ENCODE measurements at places on chromosomes 11 and 22.

- no peak for DNase-seq
Observed at GRCh38 chr22:48743601-48744282, 1083.9 kb downstream of the BRD1 start.

- DNase-seq, result no peak
Observed at GRCh38 chr11:15897211-15897960, 459.0 kb downstream of the SOX6 start.

DNA sequence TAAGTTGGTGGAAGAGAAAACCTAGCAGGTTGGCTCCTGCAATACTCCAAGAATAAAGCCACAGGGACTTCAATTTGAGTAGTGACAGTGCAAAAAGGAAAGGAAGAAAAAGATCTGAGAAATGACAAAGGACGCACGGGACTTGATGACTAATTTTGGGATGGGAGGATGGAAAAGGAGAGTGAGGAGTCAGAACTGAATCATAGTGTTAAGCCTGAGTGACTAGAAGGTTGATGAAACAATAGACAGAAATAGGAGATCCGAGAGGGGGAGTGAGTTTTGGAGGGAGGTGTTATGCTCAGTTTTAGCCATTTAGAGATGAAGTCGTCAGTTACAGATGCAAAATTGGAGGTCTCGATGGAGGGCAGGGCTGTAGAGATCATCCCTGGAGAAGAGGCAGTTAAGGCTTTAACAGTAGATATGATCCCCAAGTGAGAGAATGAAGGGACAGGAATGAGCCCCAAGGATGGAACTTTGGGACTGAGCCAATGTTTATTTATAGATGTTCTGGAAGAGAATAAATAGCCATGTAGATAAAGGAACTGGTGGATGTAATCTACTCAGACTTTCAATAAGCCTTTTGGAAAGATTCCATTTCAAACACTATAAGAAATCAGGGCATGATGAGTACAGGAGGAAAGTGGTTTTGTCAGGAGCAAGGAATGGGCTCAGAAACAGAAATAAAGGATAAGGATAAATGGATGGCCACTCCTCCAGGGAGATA lies 108.9 kb upstream of the NCAM1 start:
- peak; percentile 72 for DNase-seq

DNA sequence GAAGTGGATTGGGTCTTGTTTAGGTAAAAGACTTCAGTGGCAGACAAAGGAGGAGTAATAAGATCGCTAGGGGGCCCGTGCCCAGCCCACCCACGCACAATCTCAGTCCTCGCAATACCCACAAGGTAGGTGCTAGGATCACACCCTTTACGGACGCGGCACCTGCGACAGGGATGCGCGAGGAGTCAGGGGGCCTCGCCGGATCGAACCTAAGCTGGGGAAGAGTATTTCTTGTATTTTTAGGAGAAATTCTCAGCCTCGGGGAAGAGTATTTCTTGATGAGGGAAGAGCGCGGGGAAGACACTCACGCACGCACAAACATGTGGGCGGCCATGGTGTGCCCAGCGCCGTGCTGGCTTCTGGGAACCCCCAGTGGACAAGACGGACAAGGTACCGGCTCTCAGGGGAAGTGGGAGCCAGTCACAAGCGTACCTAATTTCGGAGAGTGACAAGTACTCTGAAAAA lies 745 bp upstream of the FAM118A start:
- no peak for DNase-seq

- no peak for DNase-seq
Observed at GRCh38 chr11:26743622-26744021, 21.8 kb upstream of the SLC5A12 start.

DNA sequence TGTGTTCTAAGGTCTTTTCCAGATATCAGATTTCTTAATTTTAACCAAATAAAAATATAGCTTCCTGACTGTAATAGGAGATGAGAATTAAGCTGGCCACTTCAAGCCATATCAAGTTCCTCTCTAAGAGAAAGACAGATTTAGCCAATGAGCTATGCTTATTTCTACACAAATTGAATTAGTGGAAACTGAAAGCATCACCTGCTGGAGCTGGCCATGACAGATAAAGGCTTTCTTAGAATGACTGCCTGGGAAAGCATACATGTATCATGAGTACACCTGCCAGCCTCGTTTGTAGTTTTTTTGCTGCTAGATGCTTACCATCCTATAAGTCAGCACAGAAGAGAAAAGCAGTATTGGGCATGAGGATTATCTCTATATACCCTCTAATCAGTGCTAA lies 53.5 kb upstream of the DBX1 start:
- no peak for DNase-seq

DNA sequence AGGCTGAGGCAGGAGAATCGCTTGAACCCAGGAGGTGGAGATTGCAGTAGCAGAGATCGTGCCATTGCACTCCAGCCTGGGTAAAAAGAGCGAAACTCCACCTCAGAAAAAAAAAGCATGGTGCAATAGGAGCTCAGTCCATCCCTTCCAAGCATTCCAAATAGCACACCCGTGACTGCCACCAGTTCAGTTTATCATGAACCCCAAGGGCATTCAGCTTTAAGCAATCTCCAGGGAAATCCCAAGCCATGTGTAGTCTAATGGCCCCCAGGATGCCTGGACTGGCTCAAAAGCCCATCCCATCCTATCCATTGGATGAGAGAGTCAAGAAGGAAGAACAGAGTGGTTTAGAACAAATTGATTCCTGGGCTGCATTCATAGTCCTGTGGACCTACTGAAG lies 16.2 kb downstream of the MICAL3 start:
- no peak for DNase-seq

- DNase-seq, result no peak
Observed at GRCh38 chr22:38403812-38404211, 51.2 kb downstream of the KCNJ4 start.

DNA sequence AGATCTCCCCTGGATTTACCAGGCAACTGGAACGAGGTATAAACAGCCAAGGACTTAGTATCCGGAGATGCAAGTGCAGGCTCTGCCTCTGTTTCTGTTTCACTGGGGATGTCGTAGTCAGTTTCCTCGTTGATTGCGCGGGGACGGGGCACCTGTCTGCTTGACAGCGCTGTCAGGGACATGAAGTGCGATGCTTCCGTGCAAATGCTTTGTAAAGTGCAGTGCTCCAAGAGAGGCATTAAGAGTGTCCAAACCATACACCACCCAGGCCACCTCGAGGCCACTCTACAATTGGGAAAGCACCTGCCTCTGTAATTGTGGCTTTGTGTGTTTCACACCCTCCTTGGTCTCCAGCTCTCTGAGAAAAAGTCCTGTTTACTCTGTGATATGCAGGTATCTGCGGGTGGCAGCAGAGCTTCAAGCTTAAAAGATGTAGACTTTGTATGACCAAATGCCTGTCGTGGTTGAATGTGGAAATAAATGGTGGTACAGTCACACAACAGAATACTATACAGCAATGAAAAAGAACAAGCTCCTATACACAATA lies 18.6 kb upstream of the CD5 start:
- no peak for DNase-seq

GRCh38 chr11:78262238-78262637 lies 73.5 kb downstream of the USP35 start:
- DNase-seq, result no peak

- no peak for DNase-seq
Observed at GRCh38 chr11:27291954-27292636, 70.9 kb downstream of the CCDC34 start.

DNA sequence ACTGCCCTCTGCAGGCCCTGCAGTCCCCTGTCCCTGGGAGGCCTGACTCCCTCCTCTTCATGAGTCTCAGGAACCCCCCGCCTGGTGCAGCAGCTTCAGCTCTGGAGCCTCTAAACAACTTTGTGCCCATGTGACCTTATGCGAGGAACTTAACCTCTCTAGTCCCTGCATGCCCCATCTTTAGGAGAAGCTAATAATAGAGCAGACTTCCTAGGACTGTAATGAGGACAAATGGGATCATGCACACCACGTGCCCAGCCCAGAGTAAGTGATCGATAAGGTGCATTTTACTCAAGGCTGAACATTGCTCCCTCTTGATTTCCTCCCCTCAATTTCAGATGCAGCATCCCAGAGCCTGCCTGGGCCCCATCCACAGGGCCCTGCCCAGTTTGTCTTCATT lies 19.0 kb downstream of the KCNJ4 start:
- no peak for DNase-seq

GRCh38 chr22:35631597-35631996 lies 14.5 kb upstream of the MB start:
- peak; percentile 70 for DNase-seq

GRCh38 chr11:66686801-66687750 lies 9.4 kb upstream of the RBM4B start:
- DNase-seq, result no peak

DNA sequence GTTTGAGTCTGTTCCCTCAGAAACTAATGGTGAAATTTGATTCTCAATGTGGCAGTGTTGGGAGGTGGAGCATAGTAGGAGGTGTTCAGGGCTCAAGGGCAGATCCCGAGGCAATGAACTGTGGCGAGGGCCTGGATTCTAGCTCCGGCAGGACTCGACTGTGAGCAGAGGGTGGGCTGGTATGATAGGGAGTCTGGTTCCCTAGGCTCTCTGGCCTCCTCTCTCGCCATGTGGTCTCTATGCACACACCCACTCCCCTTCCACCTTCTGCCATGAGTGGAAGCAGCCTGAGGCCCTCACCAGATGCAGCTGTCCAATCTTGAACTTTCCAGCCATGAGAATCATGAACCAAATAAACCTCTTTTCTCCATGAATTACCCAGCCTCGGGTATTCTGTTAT lies 32.3 kb downstream of the ATP6V1E1 start:
- no peak for DNase-seq

DNA sequence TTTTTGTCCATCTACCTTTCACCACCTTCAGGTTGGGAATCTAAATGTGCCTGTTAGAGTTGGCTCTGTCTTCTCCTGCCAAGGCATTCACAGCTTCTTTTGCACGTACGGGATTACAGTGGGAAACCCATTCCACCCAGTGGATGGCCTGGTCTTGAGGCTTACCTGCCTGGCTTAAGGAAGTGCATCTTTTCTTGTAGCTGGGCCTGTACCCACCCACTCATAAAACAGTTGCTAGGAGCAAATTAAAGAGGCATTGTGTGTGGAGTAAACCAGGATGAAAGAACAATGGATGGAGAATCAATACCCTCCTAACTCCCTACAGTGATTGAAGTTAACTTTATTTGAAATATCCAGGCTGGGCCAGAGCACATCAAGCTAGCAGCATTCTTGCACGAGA lies 71.6 kb downstream of the TEAD1 start:
- no peak for DNase-seq

- no peak for DNase-seq
Observed at GRCh38 chr11:130464291-130464812, 15.9 kb downstream of the ADAMTS15 start.

DNA sequence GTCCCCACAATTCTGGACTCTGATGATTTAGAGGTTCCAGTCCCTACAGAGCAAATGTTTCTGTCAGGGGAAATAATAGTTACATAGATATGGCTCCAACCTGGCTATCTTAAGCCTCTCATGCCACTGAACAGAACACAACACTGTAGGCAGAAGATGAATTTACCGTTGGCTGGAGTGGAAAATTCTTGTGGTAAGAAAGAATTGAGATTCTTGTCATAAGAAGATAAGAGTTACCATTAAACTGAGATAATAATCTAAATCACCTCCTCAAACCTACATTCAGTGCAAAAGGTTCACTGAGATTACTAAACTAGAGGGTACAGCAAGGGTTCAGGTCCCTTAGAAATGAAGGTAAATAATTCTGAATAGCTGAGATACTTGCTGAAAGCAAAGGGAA lies 10.1 kb upstream of the NAALAD2 start:
- DNase-seq, result no peak

DNA sequence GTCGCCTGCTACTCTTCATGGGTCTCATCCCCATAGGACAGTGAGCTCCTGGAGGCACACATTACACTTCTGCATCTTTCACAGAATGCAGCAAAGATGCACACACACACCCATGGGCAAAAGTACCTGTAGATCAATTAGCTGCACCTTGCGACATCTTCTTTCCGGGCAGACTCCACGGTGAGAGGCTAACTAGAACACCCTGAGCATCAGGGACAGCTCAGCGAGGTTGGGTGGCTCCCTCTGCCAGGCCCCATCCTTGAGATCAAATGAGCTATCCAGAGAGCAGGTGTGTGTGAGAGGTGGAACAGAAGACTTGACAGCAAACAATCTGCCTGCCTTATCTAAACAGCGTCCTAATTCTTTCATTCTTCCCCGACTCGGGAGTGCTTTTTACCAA lies 96.1 kb upstream of the BID start:
- DNase-seq, result no peak

DNA sequence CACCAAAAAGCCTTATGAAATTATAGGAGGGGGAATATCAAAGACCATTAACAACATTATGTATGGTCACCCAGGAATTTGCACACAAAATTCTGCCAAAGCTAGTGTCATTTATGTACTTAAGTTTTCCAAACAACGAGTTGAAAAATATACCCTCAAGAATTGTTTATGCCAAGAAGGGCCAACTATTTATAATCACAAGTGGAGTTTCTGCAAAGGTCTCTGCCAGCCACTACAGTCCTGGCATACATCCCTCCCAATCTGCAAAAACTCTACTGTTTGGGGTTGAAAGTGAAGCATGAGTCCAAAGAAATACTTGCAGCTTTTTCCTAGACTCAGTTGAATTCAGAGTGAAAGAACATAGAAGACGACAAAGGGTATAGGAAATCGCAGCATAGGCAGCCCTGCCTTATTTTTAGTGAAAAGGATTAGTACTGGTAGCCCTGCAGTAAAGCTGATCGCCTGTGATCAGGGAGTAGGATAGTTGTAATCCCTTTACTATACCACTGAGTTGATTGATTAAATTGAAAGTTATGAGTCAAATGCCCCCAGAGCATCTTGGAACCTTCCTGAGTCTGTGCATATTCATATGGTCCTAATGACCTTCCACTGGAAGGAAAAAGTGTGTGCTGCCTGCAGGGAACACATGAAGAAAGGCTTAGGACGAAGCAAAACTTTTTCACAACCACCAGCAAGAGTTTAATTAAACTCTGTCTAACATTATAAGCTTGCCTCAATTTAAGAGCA lies 144.0 kb downstream of the SPON1 start:
- DNase-seq, result no peak

GRCh38 chr11:67284811-67285540 lies 4.1 kb upstream of the ANKRD13D start:
- DNase-seq, result no peak

DNA sequence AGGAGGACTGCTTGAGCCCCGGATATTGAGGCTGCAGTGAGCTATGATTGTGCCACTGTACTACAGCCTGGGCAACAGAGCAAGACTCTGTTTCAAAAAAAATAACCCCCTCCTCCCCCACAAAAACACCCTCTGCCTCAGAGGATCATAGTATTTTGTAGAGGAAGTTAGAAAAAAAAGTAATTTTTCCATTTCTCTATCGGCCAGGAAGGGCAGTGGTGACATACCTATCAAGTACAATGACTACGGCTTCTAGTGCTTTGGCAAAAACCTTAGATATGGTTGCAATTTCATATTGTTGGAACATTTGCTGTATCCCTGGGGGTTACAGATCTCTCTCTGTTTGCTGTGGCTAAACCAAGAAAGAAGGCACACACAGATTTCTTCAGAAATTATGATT lies 28.9 kb downstream of the C2CD3 start:
- DNase-seq, result no peak
